ENCODE measurements at places on chromosomes 6 and 20.

DNA sequence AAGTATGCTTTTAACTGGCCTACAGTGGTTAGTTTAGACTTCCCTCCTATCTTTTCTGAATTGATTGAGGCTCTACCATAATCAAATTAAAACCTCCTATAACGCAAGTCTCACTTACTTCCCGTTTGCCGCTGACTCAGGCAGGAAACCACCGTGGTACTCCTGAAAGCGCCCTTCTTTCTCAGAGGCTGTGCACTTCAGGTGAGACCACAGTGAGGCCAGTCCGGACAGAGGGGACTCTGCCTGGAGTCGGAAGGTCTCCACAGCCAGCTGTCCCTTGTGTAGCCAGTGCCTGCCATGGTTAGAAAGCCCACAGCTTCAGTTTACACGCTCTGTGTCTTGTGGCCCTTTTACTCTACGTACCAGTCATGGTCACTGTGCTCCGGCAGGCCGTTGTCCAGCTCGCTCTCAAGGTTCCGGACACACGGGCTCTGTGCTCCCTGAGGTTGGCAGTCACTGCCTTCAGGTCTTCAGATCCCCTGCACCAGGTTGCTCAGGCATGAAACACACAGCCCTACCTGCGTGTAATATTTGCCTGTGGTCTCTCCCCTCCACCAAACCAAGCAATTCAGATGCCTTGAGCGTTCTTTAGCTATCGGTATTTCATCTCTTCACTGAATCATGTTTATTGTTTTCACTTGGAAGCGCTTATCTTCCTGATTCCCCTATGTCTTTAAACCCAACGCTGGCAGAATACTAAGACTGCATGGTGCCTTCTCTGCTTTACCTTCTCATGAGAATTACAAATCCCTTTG, 178.8 kb downstream of the SMOC2 start:
- DNase-seq, result no peak

GRCh38 chr6:41663568-41663967, 25.3 kb downstream of the MDFI start:
- no peak for DNase-seq

GRCh38 chr6:106206905-106207304, 118.7 kb downstream of the ATG5 start:
- no peak for DNase-seq

GRCh38 chr6:49151461-49151860, 311.6 kb downstream of the MMUT start:
- DNase-seq, result no peak

GRCh38 chr6:16432075-16433032, 194.0 kb downstream of the GMPR start:
- no peak for DNase-seq

GRCh38 chr6:39276379-39276995, 37.7 kb downstream of the KCNK17 start:
- DNase-seq, result no peak
